ELF-1 (cell line): ENCODE measurements at places on chromosomes 1 and 21.
A peak's percentile ranks its signal among the peaks of the same experiment; 100 is the strongest.

GRCh38 chr1:205301842-205302588, 19.5 kb downstream of the NUAK2 start:
- peak; percentile 48 for DNase-seq

- no peak for DNase-seq
These were observed 502.3 kb downstream of the NUF2 start for GRCh38 chr1:163824006-163824405.

GRCh38 chr1:56452027-56453011, 127.0 kb downstream of the PLPP3 start:
- DNase-seq = peak; percentile 53

- DNase-seq = peak; percentile 94
These were observed at the start of gene PRKCZ for GRCh38 chr1:2049718-2050431. PRKCZ (plus strand) TSS chr1:2050411; CDS start chr1:2050631, 220 bp downstream.

DNA sequence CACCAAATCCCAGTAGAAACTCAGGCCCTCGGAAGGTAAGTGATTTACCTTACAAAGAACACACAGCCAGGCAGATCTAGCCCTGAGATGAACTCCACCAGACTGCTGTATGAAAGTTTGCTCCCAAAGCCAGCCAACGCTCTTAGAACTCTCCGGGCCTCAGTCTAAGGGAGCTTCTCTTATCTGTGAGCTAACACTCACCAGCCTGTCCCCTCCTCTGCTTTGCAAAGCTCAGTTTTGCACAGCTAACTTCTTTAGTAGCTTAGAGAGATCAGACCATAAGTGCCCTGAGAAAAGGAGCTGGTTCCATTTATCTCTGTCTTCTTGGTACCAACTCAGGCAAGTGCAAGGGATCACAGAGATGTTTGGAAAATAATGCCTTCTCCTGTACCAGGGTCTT, 195.8 kb upstream of the JUN start:
- no peak for DNase-seq

GRCh38 chr1:221834698-221835513, 93.0 kb upstream of the DUSP10 start:
- peak; percentile 13 for DNase-seq

GRCh38 chr1:34415140-34415539, 238.4 kb downstream of the C1orf94 start:
- no peak for DNase-seq

DNA sequence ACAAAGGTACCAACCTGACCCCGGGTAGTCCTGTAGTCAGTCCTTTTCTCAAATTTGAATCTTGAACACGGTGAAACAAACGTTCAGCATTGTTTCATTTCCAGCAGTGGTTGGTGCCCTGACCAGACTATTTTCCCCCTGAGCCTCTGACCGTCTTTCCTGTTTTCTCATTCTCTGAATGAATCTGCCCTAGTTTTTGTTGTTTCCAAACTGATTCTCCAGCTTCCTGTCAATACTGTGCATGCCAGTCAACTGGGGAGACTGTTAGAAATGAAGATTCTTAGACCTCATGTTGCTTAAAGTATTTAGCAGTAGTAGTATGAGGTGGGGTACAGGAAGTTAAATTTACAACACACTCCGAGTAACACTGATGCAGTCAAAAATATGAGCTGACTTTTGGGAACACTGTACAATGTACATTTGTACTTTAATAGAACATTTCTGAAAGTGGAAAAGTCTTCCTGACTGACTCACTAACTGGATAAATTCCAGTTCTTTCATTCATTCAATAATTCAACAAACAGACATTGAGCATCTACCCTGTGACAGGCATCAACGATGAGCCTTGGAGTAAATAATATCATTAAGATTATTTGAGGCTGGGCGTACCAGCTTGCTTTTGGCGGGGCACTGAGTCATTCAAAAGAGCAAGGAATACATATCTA, 26.0 kb upstream of the ZRANB2 start:
- no peak for DNase-seq

- peak; percentile 99 for DNase-seq
These were observed at the start of the genes DTL and INTS7 for GRCh38 chr1:212035123-212035834. DTL (plus strand) TSS chr1:212035748; CDS start chr1:212035891, 143 bp downstream. INTS7 (minus strand) TSS chr1:212035557; CDS start chr1:212035437, 120 bp downstream.

GRCh38 chr1:19083081-19083480, 126.6 kb upstream of the IFFO2 start:
- no peak for DNase-seq

GRCh38 chr1:15578921-15579682, 5.7 kb downstream of the AGMAT start:
- DNase-seq = no peak
